Camera-type eye (tissue), 1 donor: ENCODE measurements at places on chromosomes 5 and 9. TPM values are rescaled to one million over a fixed set of nuclear protein-coding genes. Genes with fewer than 3 reads are reported as not detected.

Gene PTAR1
- 206 TPM for total RNA-seq

Gene SPINK6
- total RNA-seq: not detected

Gene MAST4
- total RNA-seq: 25.5 TPM

Gene NHP2
- 109 TPM for total RNA-seq

Gene ADCY2
- total RNA-seq: 17.5 TPM

Gene GPX8
- total RNA-seq: 58.7 TPM

Gene OBP2B
- total RNA-seq: not detected

Gene SLC36A3
- not detected for total RNA-seq

Gene OR1Q1
- not detected for total RNA-seq
